Epithelial cell of proximal tubule (primary cell): ENCODE measurements at places on chromosomes 11 and 22.
A peak's percentile ranks its signal among the peaks of the same experiment; 100 is the strongest.

GRCh38 chr11:83070731-83071566 lies 748 bp downstream of the RAB30 start:
- DNase-seq = no peak

- DNase-seq = no peak
Measured at GRCh38 chr11:70367071-70367470, 31.3 kb upstream of the CTTN start.

- DNase-seq = no peak
Measured at GRCh38 chr11:1936781-1937615, 10.1 kb upstream of the MRPL23 start.

GRCh38 chr11:93922830-93923229 lies 72.4 kb upstream of the VSTM5 start:
- peak; percentile 87 for DNase-seq

- no peak for DNase-seq
Measured at GRCh38 chr11:122910775-122911174, 28.2 kb downstream of the JHY start.

DNA sequence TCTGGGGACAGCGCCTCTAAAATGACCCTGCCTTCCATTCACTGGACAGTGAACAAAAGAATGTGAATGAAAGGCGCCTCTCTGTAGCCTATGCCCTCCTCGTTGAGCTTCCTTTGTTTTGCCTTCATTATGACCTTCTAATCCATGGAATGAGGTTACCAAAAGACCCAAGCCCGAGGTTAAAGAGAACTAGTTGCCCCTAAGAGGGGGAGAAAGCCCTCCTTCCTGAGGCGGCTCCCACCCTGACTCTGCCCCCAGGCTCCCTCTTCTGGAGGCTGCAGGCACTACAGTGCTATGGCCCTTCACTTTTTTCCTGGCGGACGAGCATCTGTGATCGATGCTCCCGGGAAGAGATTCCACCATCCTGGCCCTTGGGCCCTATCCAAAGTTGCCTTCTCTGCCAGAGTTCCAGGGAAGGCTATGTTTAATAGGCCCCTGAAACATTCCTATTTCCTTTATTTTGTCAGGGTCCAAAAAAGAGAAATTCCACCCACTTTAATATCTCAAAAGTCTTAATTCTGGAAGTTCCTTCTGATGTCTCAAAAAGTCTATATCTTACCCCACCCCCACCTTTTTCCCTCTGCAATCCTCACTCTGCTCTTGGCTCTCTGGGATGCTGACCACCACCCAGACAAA lies 147.3 kb downstream of the FEZ1 start:
- no peak for DNase-seq

- DNase-seq = no peak
Measured at GRCh38 chr22:40493441-40493840, 123.0 kb downstream of the SGSM3 start.

GRCh38 chr22:35099883-35100282 lies 33.9 kb downstream of the ISX start:
- DNase-seq = no peak

DNA sequence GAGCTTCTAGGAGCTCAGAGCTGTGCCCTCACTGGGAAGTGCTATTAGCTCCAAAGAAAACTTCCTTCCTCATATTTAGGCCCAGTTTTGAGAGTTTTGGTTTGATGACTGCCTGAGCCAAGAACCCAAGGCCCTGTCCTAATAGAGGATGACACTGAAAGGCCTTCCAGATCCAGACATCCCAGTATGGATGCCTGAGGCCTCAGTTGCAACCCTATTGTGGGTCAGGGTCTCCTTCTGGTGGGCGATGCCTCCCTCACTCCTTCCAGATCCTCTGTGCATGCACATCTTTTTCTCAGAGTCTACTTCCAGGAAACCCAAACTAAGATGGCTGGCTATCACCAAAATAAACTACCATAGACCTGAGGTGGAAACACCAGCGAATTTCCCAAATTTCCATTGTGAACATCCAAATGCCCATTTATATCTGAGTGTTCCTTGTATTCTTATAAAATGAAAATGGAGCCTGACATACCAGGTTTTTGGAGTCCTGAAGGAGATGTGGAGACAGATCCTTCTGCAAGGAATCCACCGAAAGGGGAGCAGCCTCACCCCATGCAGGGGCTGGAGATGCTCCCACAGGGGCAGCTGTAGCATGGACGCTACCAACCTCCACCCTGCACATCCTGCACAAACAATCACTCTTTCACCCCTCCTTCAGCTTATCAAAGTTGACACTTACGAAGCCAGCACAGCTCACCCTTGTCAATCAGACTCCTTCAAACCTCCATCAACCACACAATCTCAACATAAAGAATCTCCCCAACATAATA lies 61.1 kb downstream of the GGTLC2 start:
- DNase-seq = no peak

- DNase-seq = no peak
Measured at GRCh38 chr11:129691142-129691541, 124.5 kb upstream of the TMEM45B start.

- DNase-seq = no peak
Measured at GRCh38 chr11:132559331-132560036, 972.8 kb downstream of the OPCML start.

GRCh38 chr11:111441443-111441842 lies 62.4 kb upstream of the POU2AF1 start:
- no peak for DNase-seq

DNA sequence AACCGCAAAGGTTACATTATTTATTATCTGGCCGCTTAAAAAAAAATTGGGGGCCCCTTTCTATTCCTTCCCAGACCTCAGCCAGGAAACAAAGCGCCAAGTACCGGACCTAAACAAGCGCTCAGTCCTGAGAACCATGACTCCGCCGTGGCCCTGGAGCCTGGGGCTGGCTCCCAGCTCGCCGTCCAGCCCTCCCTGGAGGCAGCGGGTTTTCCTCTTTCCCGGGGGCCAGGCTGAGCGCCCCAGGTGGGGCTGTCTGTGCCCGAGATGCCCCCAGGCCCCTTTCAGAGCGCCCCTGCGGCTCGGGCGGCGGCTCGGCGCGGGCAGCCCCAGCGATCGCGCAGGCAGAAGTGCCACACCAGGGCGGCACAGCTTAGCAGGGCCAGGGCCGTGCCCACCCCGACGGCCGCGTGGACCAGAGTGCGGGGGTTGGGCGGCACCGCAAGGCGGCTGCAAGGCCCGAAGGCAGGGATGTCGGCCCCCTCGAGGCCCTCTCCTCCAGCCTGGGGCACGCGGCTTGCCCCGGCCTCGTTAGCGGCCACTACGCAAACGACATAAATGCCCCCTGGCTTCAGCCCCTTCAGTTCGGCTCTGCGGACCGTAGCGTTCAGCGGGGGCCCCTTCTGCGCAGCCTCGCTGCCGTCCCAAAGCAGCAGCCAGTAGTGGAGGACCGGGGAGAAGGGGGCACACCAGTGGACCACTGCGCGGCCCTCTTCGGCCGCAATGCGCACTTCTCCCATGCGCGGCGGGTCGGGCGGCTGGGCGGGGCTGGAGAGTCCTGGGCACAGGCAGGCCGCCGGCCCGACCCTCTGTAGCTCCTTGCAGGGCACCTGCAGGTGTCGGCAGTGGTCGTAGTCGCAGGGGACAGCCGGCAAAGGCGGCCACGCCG lies 1.6 kb downstream of the LRRN4CL start:
- no peak for DNase-seq

- no peak for DNase-seq
Measured at GRCh38 chr11:116379185-116379828, 393.5 kb downstream of the BUD13 start.

DNA sequence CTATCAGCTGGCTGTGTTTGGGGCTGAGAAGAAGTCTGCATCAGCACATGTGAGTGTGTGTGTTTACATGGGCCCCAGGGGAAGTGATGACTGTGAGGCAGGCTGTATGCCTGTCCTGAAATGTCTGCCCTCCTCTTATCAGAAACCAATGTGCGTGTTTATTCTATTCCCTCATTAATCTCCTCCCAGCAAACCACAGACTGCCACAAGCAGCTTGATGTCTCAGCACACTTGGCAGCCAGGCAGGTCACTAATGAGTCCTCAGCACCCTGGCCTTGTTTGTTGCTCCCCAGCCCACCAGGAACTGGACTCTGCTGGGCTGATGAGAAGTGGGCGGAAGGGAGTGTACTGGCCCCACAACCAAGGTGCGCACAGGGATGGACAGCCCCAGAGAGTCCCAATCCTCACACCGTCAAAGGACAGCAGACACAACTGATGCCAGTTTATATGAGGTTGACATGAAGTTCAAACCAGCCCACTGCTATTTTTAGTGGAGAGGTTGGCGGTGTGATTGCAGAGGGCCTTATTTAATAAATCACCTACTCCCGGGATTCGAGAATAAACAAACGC lies 225.8 kb downstream of the ETS1 start:
- no peak for DNase-seq

GRCh38 chr22:38949889-38950405 lies 7.5 kb upstream of the APOBEC3A start:
- DNase-seq = no peak

DNA sequence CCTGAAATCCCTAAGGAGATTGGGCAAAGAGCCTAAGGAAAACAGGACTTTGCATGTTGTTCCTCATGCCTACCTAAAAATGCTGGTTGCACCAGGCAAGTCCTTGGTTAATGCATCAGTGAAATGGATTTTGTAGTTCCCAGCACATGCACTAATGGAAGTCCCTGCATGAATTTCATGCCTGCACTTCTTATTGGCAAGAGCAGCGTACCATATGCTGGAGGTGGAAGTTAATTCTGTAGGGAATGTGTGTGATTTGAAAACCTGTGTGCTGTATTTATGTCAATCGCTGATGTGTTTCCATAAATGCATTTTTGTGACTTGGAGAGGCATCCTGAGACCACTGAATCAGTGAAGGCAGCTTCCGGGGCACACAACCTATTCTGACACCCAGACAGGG lies 140.3 kb upstream of the MTNR1B start:
- no peak for DNase-seq

GRCh38 chr11:14852571-14853177 lies 39.4 kb downstream of the CYP2R1 start:
- no peak for DNase-seq

GRCh38 chr22:36913427-36914389 lies at the start of gene CSF2RB:
Gene CSF2RB, plus strand, starts transcription at chr22:36913628. Its CDS starts 8,580 bp downstream, at chr22:36922208.
- DNase-seq = no peak

DNA sequence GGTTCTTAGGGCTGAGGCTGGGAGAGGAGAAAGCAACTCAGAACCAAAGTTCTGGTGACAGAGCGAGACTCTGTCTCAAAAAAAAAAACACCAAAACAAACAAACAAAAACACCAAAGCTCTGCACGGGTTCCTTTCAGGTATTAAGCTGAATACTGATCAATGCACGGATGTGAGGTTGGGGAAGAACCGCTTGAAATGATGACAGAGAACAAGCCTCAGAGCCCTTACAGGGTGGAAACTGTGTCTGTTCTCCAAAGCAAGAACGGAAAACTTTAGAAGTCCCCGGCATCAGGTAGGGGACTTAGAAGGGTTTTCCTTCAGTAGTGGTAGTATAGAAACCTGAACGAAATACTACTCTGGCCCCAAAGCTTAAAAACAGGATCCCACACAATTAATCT lies 260.0 kb downstream of the TBC1D22A start:
- no peak for DNase-seq

GRCh38 chr11:72598906-72599305 lies 75.3 kb downstream of the PDE2A start:
- DNase-seq = no peak

GRCh38 chr11:17775507-17776211 lies 41.1 kb downstream of the KCNC1 start:
- DNase-seq = no peak

DNA sequence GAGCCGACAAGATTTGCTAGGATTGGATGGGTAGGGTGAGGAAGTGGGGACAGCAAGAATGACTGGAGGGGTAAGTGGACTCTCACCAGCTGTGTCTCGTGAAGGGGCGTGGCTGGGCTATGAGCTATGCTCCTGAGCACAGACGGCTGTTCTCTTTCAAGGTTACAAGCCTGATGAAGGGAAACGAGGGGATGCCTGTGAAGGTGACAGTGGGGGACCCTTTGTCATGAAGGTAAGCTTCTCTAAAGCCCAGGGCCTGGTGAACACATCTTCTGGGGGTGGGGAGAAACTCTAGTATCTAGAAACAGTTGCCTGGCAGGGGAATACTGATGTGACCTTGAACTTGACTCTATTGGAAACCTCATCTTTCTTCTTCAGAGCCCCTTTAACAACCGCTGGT lies 19.9 kb downstream of the F2 start:
- no peak for DNase-seq

DNA sequence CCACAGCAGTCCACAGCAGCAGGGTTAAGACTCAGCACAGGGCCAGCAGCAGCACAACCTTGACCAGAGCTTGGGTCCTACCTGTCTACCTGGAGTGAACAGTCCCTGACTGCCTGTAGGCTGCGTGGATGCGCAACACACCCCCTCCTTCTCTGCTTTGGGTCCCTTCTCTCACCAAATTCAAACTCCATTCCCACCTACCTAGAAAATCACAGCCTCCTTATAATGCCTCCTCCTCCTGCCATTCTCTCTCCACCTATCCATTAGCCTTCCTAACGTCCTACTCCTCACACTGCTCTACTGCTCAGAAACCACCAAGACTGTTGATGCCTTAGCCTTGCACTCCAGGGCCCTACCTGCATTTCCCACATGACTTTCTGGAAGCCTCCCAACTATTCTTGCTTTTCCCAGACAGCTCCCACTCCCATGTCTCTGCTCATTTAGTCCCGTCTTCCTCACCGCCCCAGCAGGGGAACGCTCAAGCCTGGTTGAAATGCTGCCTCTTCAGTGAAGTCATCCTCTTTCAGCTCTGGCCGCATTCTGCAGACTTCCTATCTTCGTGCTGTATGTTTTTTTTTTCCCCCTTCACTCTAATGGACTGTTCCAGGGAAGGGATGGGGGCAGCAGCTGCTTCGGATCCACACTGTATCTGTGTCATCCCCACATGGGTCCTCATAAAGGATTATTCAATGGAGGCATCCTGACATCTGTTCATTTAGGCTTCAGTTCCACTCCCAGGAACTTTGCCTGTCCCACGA lies 3.3 kb downstream of the IL18BP start:
- no peak for DNase-seq

DNA sequence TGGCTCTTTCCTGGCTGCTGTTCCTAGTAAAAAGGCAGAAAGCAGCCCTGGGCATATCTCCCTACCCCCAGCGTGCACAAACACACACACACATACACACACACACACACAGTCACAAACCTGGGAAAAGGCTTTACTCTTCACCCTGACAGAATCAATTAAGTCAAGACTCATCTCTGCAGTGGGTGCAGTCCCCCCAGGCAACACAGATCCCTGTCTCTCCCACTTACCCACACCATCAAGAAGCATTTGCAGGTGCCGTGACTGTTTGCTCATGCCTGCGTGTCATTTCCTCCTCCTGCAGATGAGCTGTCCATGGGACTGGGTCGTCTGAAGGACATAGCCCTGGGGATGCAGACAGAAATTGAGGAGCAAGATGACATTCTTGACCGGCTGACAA lies 28.6 kb downstream of the SNAP29 start:
- DNase-seq = no peak
